NAMALWA (cell line): ENCODE measurements at places on chromosomes 5 and 9.

GRCh38 chr9:112728401-112728800, 10.5 kb upstream of the INIP start:
- DNase-seq = no peak

DNA sequence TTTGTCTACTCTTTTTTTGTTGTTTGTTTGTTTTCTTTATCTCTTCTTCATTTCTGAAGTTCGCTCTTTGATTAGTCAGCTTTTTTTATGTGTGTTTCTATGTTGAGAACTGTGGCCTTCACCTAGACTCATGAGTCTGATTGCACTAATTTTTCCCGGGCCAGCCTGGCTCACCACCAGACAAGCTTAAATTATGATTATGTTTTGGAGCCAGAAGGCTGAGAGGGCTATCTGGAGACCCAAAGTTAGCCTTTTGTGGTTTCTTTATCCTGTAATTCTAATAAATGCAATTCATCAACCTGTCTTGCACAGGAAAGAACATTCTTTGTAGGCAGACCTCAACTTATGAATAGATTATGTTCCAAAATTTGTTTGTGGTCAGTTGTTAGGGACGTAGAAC, 20.8 kb upstream of the ACTBL2 start:
- DNase-seq = no peak

GRCh38 chr5:148458036-148458888, 74.5 kb downstream of the FBXO38 start:
- no peak for DNase-seq

GRCh38 chr9:102164247-102164646, 425.8 kb upstream of the GRIN3A start:
- no peak for DNase-seq

- no peak for DNase-seq
Measured at GRCh38 chr5:158056130-158056825, 197.3 kb upstream of the CLINT1 start.

- DNase-seq = no peak
Measured at GRCh38 chr5:146644831-146645230, 128.8 kb upstream of the GPR151 start.

GRCh38 chr5:61268871-61269270, 63.2 kb upstream of the ZSWIM6 start:
- no peak for DNase-seq

- peak; percentile 83 for DNase-seq
Measured at GRCh38 chr5:95644351-95645042, 2.1 kb upstream of the RFESD start.

- no peak for DNase-seq
Measured at GRCh38 chr9:86408121-86408520, 53.9 kb upstream of the TUT7 start.

GRCh38 chr5:67886761-67887160, 328.8 kb upstream of the PIK3R1 start:
- no peak for DNase-seq

GRCh38 chr9:126151031-126151685, 175.5 kb upstream of the MVB12B start:
- no peak for DNase-seq

- DNase-seq = no peak
Measured at GRCh38 chr9:99259231-99259918, 37.3 kb downstream of the SEC61B start.

- no peak for DNase-seq
Measured at GRCh38 chr5:40332970-40333369, 346.7 kb upstream of the PTGER4 start.

GRCh38 chr5:91474201-91474600, 91.1 kb upstream of the ARRDC3 start:
- DNase-seq = no peak

- DNase-seq = no peak
Measured at GRCh38 chr5:137622850-137623249, 113.0 kb downstream of the KLHL3 start.

DNA sequence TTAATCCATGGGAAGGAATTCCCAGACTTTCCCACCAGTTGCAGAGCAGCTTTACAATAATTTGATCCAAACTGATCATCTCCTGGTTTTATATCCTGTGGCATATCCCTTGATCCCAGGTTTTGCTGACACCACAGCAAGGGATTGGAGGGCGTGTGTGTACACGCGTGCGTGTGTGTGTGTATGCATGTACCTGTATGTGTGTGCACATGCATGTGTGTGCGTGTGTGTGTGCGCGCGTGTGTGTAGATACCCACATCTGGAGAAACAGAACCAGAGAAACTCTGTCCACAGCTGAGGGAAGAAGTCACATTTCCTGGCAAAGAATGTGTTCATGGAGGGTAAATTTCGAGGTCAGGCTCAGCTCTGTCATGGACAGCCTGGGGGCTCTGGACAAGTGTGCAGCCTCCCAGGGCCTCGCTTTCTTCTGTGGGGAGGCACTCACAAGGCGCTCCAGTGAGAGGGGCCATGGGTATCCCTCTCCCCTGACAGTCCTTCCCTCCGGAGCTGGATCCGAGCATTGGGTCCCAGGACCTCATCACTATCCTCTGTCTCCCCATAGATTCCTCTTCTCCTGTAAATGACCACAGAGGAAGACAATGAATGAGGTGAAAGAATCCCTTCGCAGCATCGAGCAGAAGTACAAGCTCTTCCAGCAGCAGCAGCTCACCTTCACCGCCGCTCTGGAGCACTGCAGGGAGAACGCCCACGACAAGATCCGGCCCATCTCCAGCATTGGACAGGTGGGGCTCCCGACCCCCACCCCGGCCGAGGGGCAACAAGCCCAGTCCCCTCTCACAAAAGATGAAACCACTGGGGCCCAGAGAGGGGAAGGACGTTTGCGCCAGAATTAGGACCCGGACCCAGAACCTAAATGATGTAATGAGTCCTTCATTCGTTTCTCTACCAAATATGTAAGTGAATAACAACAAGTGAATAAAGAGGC, 4.9 kb downstream of the SPACA9 start:
- no peak for DNase-seq

- no peak for DNase-seq
Measured at GRCh38 chr5:33857037-33857436, 34.8 kb downstream of the ADAMTS12 start.

GRCh38 chr5:81837667-81838306, 86.9 kb upstream of the SSBP2 start:
- no peak for DNase-seq

DNA sequence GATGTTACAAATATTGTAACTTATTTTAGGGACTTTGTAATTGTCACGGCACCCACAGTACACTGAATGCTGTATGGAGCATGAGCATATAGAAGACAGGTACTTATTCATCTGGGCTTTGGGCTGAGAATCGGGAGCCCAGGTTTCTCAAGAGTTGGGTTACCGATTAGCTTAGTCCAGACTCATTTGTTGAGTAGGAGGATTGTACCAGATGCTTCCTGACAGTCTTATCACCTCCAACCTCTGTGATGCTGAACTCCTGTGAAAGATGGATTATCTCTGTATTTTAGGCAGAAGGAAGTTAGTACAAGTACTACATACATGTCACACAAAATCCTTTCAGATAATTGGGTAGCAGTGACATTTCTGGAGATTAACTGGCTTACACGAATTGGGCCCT, 79.2 kb downstream of the SV2C start:
- DNase-seq = no peak

- no peak for DNase-seq
Measured at GRCh38 chr5:67019065-67019845, 177.3 kb downstream of the CD180 start.
